ENCODE measurements at places on chromosomes 6 and 20.

- DNase-seq, result no peak
- H3K27me3 ChIP-seq, result no peaks in the 10 kb centered on the region
- no peaks in the 10 kb centered on the region for H3K36me3 ChIP-seq
- H3K27ac ChIP-seq, result peak overlapping the region; percentile 77
Observed at GRCh38 chr6:4932228-4932903, 71.5 kb downstream of the RPP40 start.

GRCh38 chr20:59561228-59561605 is 43.1 kb upstream of the PHACTR3 start:
- no peaks in the 10 kb centered on the region for H3K4me1 ChIP-seq
- H3K27me3 ChIP-seq, result peaks cover 88% of the 10 kb centered on the region
- H3K36me3 ChIP-seq, result no peaks in the 10 kb centered on the region

DNA sequence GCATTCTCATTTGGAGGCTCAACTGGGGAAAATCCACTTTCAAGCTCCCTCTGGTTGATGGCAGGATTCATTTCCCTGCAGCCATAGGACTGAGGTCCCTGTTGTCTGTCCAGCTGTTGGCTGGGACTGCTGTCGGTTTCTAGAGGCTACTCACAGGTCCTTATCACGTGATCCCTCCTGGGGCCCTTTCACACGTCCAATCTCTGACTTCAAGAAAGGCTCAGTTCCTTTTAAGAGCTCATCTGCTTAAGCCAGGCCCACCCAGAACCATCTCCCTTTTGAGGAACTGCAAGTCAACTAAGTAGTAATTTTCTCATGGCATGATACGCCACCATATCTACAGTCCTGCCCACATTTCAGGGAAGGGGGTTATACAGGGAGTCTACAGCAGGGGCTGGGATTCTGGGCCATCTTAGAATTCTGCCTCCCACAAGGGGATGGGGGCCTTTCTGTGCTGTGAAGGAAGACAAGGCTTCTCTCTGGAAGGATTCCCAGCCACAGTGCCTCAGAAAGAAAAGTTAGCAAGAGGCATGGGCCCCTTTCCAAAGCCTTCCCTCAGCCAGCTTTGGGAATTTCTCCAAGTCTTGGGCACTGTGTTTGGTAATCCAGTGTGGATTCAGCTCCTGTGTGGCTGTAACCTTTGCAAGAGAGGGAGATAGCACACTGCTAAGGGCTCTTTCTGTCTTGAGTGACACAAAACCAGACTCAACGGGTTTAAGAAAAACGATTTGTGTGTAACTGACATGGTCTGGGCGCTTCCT is 66.4 kb downstream of the CTCFL start:
- H3K27me3 ChIP-seq, result peaks cover 75% of the 10 kb centered on the region
- no peak for DNase-seq
- H3K27ac ChIP-seq, result no peak overlapping the region
- no peaks in the 10 kb centered on the region for H3K36me3 ChIP-seq
- H3K4me3 ChIP-seq, result no peak overlapping the region
- H3K4me1 ChIP-seq, result no peaks in the 10 kb centered on the region

- H3K36me3 ChIP-seq, result no peaks in the 10 kb centered on the region
- DNase-seq, result no peak
- no peak overlapping the region for H3K27ac ChIP-seq
- H3K4me3 ChIP-seq, result no peak overlapping the region
- no peaks in the 10 kb centered on the region for H3K27me3 ChIP-seq
Observed at GRCh38 chr6:131688286-131688685, 12.9 kb downstream of the OR2A4 start.

DNA sequence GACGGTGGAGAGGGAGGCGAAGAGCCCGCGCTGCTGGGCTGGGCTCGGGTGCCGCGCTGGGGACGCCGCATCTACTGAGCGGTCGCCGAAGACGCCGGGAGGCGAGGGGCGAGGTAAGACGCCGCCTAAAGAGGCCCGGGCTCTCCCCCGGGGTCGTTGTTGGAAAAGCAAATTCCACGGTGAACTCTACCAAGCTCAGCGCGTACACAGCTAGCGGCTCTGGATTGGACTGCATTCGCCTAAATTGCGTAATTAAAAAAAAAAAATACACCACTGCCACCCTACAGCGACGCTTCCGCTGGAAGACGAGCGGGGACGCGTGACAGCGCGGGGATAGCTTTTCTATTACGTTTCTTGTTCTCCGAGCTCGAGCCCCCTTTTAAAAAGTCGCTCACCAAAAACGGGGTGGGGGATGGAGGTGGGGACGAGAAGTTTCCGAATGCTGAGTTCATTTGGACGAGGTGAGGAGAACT is 92.0 kb upstream of the PRDM1 start:
- H3K4me3 ChIP-seq, result no peak overlapping the region
- no peaks in the 10 kb centered on the region for H3K27me3 ChIP-seq
- H3K4me1 ChIP-seq, result 0 out of 2 replicates have a peak, but pooled peaks cover 4% of the 10 kb centered on the region
- H3K36me3 ChIP-seq, result no peaks in the 10 kb centered on the region
- H3K27ac ChIP-seq, result no peak overlapping the region

DNA sequence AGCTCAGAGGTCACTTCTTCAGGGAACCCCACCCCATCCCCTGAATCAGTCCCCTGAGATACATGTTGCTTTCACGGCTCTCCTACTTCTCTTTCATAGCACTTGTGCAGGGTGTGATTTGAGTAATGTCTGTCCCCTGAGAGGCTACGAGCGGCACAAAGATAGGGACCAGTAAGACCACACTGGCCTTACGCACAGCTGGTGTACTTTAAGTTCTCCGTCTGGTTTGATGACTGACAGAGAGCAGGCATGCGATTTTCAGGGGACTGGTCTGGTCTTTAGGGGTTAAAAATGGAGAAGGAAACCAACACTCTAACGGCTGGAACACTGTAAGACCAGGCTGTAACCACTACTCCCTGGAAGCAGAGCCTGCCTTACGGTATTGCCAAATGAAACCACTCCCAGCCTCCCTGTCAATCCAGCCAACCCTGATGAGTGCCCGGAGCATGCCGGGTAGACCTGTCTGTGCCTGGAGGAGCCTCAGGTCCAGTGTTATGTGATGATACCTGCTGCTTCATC is 47.1 kb downstream of the ELMO2 start:
- 0 out of 2 replicates have a peak, but pooled peaks cover 7% of the 10 kb centered on the region for H3K36me3 ChIP-seq
- no peak for DNase-seq
- H3K4me1 ChIP-seq, result peaks cover 8% of the 10 kb centered on the region

- no peaks in the 10 kb centered on the region for H3K36me3 ChIP-seq
- no peaks in the 10 kb centered on the region for H3K27me3 ChIP-seq
- peak overlapping the region; percentile 50 for H3K27ac ChIP-seq
- DNase-seq, result peak; percentile 38
Observed at GRCh38 chr6:158894193-158894592, 75.0 kb upstream of the EZR start.

DNA sequence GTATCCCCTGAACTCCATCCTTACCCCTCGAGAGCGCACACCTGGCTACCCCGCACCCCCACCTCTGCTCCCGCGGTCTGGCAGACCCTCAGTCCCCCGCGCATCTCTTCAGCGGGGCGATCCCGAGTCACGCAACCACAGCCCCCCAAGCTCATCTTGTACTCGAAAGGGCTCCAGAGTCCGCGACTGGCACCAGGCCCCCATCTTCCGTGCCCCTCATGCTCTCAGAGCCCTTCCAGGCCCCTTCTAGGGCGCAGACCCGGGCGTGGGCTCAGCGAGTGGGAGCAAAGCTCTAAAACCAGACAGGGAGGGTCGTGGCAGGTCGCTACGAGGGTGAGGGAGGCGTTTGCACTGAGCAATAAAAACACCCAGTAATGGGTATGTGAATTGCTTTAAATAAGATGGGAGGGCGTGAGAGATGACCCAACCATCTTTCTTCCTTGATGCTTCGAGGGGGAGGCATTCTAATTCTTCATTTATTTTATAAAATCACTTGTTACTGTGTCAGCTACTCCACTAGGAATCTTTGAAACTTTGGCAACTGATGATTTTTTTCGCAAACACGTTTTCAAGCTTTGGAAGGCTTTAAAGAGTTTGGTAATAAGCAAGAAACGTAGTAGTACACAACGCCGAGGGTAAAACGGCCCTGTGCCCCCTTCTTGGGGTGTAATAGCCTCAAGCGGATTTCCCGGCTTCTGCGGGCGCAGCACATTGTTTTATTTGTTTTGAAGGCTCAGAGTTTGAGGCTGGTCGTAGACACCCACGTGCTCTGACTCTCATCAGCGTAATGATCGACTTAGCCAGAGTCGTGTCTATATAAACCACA is 42.6 kb upstream of the SUPT3H start:
- no peaks in the 10 kb centered on the region for H3K27me3 ChIP-seq
- H3K27ac ChIP-seq, result peak overlapping the region; percentile 72
- H3K4me1 ChIP-seq, result peaks cover 22% of the 10 kb centered on the region
- H3K36me3 ChIP-seq, result no peaks in the 10 kb centered on the region

DNA sequence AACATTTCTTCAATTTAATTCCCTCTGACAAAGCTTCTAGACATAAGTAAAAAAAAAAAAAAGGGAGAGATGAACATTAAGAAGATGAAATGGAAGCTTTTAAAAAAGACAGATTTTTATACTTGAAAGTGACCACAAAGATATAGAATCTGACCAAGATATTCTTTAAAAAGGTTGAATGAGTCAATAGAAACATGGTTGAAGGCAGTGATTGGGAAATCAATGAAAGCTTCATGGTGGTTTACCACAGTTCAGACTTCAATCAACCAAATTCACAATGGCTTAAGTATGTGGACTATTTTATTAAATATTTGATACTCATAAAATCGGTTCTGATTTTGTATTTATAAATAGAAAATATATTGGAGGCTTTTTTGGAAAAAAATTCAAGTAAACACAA is 248.4 kb upstream of the HSF2 start:
- no peak for DNase-seq
- no peaks in the 10 kb centered on the region for H3K27me3 ChIP-seq
- no peaks in the 10 kb centered on the region for H3K4me1 ChIP-seq
- H3K36me3 ChIP-seq, result no peaks in the 10 kb centered on the region

GRCh38 chr6:74368746-74369145 is 672.7 kb downstream of the CD109 start:
- no peak overlapping the region for H3K4me3 ChIP-seq
- H3K36me3 ChIP-seq, result no peaks in the 10 kb centered on the region
- no peaks in the 10 kb centered on the region for H3K27me3 ChIP-seq
- no peak for DNase-seq

DNA sequence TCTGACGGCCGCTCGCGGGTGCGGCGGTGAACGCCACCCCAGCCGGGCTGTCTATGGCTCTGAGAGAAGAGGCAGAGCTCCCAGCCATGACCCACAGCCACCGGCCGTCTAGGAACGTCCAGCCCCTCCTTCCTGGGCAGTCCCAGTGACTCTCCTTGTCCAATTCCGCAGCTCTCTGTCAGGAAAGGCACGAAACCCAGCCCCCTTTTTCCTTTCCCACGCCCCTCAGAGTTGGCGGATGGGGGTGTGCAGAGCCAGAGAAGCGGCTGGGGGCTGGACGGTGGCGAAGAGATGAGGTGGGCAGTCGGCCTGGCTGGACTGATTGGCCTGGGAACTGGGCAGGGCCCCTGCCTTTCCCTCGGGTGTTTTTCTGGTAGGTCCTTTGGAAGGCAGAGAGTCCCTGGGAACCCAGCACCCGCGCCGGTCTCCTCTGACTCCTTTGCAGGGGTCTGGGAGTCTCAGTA is 1.5 kb downstream of the EBF4 start:
- H3K4me1 ChIP-seq, result no peaks in the 10 kb centered on the region
- H3K36me3 ChIP-seq, result no peaks in the 10 kb centered on the region
- peaks cover 76% of the 10 kb centered on the region for H3K27me3 ChIP-seq
- no peak overlapping the region for H3K4me3 ChIP-seq
- no peak for DNase-seq
- H3K27ac ChIP-seq, result no peak overlapping the region

GRCh38 chr6:139161817-139162284 is 27.0 kb downstream of the HECA start:
- no peaks in the 10 kb centered on the region for H3K36me3 ChIP-seq
- H3K27ac ChIP-seq, result no peak overlapping the region
- no peaks in the 10 kb centered on the region for H3K27me3 ChIP-seq
- no peaks in the 10 kb centered on the region for H3K4me1 ChIP-seq

DNA sequence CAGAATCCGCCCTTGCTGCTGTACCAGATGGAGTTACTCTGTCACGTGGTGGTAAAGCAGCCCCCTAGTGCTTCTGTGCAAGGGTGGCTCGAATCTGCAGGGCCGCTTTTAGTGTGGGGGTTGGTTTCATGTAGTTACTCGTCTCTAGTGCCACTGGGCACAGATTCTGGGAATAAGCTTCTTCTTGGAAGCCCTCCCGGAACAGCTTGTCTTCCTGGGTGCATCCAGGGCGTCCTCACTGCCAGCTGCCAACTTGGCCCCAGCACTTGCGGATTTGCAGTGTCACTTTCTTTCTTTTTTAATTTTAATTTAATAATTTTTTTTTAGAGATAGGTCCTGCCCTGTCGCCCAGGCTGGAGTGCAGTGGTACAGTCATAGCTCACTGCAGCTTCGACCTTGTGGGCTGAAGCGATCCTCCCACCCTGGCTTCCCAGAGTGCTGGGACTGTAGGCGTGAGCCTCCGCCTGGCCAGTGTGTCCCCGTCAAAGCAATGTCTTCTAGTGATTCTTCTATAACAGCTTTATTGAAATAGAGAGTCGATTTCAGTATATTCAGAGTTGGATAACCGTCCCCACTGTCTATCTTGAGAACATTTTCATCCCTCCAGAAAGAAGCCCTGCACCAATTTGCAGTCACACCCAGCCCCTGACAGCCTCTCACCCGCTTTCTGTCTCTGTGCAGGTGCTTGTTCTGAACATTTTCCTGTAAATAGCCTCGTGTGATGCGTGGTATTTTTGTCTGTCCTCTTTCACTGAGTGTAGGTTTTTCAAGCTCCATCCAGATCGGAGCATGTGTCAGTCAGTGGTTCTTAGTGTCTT is 25.9 kb downstream of the PYGB start:
- no peak for DNase-seq
- H3K27ac ChIP-seq, result no peak overlapping the region
- no peaks in the 10 kb centered on the region for H3K27me3 ChIP-seq

DNA sequence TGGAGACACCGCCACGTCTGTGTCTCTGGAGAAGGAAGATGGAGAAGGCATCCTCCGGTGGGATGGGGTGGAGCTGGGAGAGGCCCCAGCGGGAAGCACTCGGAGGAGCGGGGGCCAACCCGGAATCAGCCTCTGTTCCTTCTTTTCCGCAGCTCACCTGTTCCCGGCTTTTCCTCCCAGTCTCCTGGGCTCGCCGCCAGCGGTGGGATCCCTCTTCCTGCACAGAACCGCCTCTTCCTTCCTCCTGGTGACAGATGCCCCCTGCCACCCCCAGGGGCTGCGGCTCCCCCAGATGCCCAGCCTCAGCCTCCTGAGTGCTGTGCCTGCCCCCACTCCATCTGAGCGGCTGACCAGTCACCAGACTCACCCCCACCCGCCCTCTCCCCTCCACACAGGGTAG is 23.3 kb downstream of the RAMACL start:
- no peak overlapping the region for H3K4me3 ChIP-seq
- no peak for DNase-seq
- H3K27ac ChIP-seq, result no peak overlapping the region
- H3K4me1 ChIP-seq, result peaks cover 3% of the 10 kb centered on the region
